Activated CD4-positive, CD25-positive, alpha-beta regulatory T cell treated with anti-CD3 and anti-CD28 coated beads, Interleukin-2, amount 50 U/mL, for 72 hours (primary cell): ENCODE measurements at places on chromosomes 2 and 18.
A peak's percentile ranks its signal among the peaks of the same experiment; 100 is the strongest.

GRCh38 chr2:44433895-44434294 lies 72.1 kb downstream of the CAMKMT start:
- no peak for DNase-seq

DNA sequence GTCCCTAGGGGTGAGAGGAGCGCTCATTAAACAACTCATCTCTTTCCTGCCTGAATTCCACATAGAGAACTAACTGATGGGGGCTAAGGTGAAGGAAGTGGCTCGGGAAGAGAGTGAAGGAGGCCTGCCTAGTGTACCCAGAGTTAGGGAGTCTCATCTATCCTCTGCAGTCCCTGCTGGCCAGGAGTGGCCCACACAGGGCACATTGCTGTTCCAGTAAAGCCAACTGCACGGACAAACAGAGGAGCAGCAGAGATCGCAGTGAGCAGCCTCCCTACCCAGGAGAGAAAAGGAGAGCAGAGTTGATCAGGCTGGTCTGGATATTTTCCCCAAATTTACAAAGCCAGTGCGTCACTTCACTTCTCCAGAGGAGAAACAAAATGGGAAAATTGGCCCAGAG lies 16.9 kb upstream of the FN1 start:
- DNase-seq, result no peak

- peak; percentile 42 for DNase-seq
Measured at GRCh38 chr2:174337337-174338146, 2.8 kb downstream of the SP9 start.

GRCh38 chr2:9143264-9143815 lies 63.3 kb upstream of the ASAP2 start:
- DNase-seq, result no peak

DNA sequence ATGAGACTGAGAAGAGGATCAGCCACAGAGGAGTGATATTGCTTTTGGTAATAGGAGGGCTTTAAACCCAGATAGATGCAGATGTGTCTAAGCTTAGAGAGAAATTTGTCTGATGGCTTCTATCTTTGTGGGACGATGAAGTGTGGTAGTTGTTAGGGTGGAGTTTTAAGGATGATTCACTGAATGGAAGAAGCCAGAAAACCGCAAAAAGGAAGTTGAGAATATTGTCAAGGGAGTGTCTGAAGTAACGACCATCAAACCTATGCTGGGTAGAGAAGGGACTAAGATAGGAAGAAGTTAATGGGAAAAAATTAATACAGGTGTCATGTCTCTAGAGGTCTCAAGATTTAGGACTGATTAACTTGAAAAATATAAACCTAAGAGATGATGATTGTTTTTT lies 195.6 kb upstream of the MC4R start:
- no peak for DNase-seq

- no peak for DNase-seq
Measured at GRCh38 chr2:106184394-106184793, 9.7 kb downstream of the UXS1 start.

DNA sequence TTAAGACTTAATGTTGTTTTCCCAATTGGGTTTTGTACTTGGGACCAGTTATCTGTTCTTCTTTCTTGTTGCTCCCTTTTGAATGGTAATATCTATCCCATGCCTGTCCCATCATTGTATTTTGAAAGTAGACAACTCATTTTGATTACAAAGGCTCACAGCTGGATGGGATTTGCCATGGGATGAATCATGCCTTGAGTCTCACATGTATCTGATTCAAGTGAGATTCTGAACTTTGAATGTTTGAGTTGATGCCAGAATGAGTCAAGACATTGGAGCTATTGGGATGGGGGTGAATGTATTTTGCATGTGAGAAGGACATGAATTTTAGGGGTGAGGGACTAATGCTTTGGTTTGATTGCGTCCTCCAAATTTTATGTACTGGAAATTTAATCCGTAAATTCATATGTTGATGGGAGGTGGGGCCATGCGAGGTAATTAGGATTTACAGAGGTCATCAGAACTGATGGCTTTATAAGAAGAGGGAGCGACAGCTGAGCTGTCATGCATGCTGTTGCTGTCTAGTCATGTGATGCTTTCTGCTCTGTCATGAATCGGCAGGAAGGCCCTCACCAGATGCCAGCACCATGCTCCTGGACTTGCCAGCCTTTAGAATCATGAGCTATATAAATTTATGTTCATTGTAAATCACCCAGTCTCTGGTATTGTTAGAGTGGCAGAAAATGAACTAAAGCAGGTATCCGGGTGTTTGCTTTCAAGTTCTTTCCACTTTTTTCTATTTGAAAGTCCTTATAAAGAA lies 741.3 kb upstream of the RAB6C start:
- DNase-seq, result no peak

DNA sequence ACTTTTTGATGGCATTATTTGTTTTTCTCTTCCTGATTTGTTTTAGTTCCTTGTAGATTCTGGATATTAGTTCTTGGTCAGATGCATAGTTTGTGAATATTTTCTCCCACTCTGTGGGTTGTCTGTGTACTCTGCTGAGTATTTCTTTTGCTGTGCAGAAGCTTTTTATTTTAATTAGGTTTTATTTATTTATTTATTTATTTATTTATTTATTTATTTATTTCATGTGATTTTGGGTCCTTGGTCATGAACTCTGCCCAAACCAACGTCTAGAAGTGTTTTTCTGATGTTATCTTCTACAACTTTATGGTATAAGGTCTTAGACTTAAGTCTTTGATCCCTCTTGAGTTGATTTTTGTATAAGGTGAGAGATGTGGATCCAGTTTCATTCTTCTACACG lies 292.2 kb downstream of the CDH7 start:
- DNase-seq, result no peak

- no peak for DNase-seq
Measured at GRCh38 chr2:234823877-234824376, 127.9 kb upstream of the SH3BP4 start.

DNA sequence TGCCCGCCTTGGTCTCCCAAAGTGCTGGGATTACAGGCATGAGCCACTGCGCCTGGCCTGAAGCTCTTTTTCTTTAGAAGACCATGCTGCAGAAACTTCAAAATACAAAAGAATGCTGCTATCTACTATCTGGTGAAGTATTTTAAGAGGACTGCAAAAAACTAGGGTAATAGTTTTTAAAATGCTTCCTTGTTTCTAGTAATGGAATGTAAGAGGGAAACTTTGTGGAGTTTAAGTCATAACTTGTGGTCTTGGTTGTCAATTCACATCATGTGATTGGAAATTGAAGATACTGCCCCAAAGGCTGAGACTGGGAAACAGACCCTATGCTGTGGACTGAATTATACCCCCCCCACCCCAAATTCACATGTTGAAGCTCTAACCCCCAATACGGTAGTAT lies 68.3 kb downstream of the B3GNT2 start:
- no peak for DNase-seq

DNA sequence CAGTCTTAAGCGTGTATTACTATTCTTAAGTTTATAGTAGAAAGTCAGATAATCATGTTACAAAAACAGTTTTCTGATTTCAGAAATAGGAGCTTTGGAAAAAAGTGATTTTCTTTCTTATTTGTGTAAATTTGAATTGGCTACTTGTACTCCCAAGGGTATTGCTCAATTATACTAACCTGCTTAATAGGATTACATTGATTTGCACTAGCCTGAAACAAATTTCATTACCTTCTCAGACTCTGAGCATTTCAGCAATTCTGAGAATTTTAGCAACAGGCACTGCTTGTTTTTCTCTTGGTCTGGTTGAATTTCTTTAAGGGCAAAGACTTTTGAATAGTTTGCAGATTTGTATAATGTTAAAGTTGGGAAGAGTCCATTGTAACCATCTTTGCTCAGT lies 87.2 kb upstream of the NXPH2 start:
- DNase-seq, result no peak

- no peak for DNase-seq
Measured at GRCh38 chr18:25786758-25787157, 303.7 kb downstream of the SS18 start.

- DNase-seq, result no peak
Measured at GRCh38 chr2:96739076-96739632, 710 bp downstream of the LMAN2L start.

- DNase-seq, result no peak
Measured at GRCh38 chr2:214934006-214934405, 124.5 kb upstream of the BARD1 start.

GRCh38 chr2:204110751-204111516 lies 174.4 kb downstream of the ICOS start:
- DNase-seq, result no peak

- DNase-seq, result no peak
Measured at GRCh38 chr18:933082-933481, 28.4 kb downstream of the ADCYAP1 start.

GRCh38 chr2:134773335-134773734 lies 54.5 kb upstream of the TMEM163 start:
- DNase-seq, result no peak

GRCh38 chr18:48641981-48642380 lies 103.2 kb downstream of the CTIF start:
- no peak for DNase-seq

DNA sequence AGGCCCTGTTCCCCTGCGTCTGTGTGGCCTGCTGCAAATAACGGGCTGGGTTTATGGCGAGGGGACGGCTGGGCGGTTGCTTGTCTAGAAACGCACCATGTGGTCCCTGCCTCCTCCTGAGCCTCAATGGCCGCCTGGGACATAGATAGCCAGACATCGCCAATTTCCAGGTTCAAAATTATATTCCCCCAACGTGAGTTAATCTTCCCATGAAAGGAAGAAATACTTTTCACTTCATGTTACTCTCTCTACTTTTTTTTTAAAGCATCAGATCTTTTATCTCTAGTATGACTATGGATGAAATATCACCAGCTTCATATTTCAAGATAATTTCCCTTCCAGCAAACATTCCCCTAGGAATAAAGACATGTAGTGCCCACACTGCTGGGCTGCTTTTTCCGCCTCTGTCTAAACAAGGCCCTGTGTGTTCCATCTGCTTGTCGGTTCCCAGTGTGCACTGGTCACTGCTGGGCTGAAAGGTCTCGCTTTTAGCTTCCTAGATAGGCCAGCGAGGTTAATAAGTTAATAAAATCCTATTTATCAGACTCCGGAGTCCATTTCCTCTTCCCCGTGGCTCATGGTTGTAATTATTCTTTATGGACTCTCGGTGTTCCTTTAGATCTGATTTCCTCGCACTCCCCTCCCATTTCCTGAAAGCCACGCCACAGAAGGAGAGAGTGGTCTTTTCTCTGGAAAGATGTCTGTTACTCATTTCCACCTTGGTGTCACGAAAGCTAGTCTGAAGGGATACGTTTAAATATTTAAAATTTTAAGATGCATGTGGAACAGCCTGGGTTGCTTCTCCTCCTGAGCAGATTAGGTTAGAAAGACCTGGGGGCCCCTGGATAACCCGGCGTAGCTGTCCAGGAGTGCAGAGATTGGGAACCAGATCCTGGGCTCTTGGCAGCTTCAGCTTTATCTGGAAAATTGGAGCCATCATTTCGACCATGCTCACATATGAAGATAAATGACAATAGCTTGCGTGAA lies 196.6 kb upstream of the COPS8 start:
- no peak for DNase-seq

DNA sequence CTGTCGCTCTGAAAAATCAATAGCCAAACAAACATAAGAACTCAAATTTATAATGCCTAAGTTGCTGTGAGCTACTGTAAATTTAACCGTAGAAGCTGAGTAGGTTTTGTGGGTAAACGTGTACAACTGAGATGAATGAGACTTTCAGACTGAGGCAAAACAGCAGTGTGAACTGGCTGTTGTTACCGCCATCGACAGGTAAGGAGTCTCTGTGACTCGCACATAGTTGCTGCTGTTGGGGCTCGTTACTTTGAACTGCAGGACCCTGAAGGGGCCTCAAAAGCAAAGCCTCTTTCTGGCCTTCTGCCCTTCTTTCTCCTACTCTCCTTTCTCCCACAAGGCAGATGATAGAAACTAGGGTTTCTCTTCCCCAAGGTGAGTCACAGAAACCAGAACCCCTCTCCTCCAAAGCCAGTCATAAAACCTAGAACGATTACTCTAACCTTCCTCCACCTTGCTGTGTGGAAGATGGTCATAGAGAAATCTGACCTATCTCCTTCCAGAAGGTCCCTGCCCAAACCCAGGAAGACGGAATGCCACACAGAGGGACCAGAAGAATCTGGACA lies 101.2 kb downstream of the DLGAP1 start:
- no peak for DNase-seq

GRCh38 chr2:231530099-231531011 lies at the start of gene NMUR1:
TSS of gene NMUR1 (minus strand) at chr2:231530445. CDS start at chr2:231530361, 84 bp downstream.
- DNase-seq, result peak; percentile 80

DNA sequence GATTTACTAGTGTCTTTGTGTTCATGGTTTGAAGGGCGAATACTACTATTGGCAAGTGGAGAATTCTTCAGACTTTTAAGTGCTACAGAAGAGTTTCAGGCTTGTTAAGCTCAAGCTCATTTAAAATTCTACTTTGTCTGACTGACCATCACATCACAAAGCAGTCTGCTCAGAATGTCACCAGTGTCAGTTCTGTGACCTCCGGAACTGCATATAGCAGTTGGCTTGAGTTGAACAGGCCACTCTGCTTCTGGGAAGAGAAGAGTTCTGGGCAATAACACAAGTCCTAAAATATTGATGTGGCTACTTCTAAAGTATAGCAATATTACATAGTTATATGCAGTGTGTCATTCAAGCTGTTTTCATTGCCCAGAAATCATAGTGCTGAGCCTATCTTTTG lies 245.0 kb upstream of the BOD1L2 start:
- no peak for DNase-seq

DNA sequence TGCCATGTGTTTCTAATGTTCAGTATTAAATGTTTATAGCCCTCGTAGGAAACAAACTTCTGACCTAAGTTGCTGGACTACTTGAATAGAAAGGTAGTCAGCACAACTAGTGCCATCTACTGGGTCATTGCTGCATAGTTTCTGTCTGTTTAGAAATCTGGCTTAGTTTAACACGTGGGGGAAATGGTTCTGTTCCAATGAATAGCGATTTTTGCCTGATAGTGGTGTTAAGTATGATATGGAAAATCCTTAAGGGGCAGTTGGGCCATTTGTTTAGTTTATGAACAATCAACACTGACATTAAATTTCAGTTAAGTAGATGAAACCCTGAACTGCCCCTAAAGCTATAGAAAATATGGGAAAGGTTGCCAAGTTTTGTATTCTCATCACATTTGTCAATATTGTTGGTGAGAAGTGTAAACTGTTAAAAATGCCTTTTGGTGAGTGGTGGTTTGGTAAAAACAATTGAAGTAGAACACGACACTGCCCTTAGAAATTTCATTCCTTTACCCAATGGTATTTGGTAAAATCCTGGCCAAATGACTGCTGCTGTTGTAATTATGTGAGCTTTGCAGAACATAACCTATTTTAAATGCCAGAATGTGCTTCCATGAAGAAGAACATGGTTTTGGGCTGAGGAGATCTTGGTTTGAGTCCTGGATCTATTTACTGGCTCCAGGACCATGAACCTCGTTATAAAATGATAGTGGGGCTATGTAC lies 13.2 kb downstream of the NABP1 start:
- DNase-seq, result no peak

GRCh38 chr2:173424886-173425285 lies 70.2 kb downstream of the CDCA7 start:
- no peak for DNase-seq

DNA sequence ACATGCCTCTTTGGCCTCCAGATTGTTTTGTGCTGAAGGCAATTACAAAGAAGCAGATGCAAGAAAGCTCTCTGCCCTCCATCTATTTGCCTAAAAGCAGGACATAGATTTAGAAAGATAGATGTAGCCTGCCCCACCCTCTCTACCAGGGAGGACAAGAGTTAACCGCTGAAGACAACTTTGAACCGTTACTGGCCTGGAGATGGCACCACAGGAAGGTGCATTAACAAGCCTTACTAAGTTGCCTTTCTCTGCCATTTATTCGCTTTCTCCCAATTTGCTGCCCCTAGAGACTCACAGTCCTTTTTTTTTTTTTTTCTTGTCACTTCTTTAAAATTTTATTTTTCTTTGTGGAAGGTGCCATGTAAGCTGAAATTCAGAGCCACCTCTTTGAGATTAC lies 28.8 kb upstream of the RMDN2 start:
- DNase-seq, result no peak
